ENCODE measurements at places on chromosomes 11 and 22.
A peak's percentile ranks its signal among the peaks of the same experiment; 100 is the strongest.

- DNase-seq: peak; percentile 42
Measured at GRCh38 chr22:17201285-17201945, 17.8 kb downstream of the ADA2 start.

DNA sequence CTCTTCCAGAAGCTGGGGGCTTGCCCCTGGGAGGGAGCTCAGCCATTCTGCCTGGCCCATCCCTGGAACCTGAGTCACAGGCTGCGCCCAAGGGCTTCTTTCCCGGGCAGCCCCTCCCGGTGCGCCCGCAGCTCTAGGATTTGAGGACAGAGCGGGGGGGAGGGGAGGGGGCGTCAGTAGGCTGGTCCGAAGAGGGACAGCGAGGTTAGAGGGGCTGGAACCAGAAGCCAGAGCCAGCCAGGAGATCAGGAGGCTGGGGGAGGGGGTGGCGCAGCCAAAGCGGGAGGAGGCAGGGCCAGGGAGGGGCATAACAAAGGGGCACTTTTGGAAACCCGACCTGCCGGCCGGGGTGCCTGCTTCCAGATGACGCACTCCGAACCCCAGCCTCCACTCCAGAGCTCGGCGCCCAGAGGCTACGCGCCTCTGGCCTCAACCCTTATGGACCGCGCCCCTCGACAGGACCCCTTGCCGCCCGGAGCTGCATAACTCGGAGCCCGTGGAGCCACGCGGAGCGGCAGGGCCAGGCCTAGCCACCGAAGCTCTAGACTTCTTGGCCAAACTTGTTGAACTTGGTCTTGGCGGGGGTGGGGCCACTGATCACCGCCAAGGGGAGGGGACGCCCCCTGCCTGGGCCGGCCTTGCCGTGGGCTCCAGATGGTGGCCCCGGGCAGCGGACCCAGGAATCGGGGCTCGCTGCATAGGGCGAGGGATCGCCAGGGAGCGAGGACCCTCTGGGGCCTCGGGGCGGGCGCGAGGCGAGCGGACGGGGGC is 744 bp downstream of the PACSIN3 start:
- DNase-seq: no peak

GRCh38 chr22:46731246-46732040 is 6.6 kb downstream of the CERK start:
- DNase-seq: no peak

- DNase-seq: no peak
Measured at GRCh38 chr11:64327993-64328392, 10.1 kb downstream of the PRDX5 start.

GRCh38 chr22:37677493-37677974 is 2.1 kb downstream of the LGALS1 start:
- DNase-seq: no peak

DNA sequence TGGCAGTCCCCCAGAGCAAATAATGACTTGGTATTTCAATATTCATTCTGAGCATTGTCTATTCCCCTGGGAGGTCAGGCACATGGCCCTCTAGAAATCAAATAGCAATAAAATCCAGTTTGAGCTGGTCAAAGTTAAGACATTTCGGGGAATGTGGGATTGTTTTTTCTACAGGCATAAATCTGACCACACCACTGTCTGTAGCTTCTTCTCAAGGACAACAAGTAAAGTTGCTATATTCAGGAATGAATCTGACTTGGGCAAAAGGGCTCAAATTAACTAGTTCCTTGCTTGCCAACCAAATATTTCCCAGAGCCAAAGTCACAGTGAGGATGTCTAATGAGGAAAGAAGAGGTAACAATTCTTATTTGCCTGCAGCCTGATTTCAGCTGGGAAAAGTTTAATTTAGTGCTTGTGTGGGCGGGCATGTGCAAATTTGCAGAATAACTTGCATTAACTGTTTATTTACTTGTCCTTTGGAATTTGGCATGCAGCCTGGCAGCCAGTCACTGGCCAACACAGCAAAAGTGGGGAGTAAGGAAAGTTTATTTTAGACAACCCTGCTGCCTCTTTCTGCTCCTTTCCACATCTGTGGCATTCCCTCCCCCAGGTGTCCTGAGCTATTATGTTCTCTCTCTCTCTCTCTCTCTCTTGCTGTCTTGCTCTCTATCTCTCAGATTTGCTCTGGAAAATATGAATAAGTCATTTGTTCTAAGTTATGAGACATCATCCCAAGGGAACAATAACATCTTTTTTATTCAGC is 51.2 kb upstream of the ARHGAP20 start:
- DNase-seq: no peak

GRCh38 chr22:36037102-36037758 is 8.6 kb upstream of the RBFOX2 start:
- DNase-seq: no peak

GRCh38 chr22:22748297-22748743 is 103.9 kb downstream of the GGTLC2 start:
- no peak for DNase-seq

DNA sequence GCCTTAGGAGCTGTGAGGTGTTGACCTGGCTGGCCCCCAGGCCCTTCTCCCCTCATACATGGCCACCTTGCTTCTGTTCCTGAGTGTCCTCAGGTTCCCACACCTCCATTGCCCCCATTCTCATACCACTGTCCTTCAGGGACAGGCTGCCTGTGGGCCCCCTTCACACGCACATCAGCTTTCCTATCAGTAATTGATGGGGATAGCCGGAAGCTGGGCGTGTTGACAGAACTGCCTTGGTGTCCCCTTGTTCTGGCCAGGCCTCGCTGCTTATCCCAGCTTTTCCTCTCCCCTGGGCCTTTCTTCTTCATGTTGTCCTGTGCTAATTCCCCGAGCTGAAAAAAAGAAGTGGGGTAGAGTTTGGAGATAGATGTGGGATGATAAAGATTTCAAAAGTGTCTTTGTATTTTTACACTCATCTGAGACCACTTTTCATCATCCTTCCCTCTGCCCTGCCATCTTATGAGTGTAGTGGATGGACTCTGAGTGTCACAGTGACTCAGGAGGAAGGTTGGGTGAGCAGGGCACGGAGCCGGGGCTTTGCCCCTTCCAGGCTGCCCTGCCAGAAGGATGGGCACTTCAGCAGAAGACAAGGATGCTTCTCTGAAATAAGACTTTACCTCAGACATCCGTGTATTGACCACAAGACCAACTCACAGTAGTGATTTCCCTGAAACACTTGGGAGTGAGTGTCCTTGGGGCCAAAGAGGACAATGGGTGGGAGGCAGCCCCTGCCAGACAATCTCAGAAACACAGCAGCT is 42.8 kb downstream of the MED15 start:
- no peak for DNase-seq

DNA sequence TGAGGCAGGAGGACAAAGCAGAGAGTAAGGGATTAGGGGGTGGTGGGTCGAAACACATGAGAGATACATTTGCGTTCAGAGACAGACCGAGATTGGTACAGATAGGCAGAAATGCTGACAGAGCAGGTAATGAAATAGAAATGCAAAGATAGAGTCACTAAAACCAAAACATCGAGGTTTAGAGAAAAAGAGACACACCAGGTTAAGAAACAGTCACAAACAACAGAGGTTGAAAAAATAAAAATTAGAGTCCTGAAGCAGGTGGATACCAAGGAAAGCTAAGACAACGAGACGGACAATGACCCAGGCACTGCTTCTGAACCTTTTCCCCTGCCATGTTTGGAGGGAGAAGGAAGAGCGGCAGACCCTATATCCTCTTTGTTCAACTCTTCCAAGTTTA is 1.2 kb upstream of the MAPK1 start:
- no peak for DNase-seq

GRCh38 chr11:82305123-82305522 is 428.5 kb downstream of the FAM181B start:
- no peak for DNase-seq

DNA sequence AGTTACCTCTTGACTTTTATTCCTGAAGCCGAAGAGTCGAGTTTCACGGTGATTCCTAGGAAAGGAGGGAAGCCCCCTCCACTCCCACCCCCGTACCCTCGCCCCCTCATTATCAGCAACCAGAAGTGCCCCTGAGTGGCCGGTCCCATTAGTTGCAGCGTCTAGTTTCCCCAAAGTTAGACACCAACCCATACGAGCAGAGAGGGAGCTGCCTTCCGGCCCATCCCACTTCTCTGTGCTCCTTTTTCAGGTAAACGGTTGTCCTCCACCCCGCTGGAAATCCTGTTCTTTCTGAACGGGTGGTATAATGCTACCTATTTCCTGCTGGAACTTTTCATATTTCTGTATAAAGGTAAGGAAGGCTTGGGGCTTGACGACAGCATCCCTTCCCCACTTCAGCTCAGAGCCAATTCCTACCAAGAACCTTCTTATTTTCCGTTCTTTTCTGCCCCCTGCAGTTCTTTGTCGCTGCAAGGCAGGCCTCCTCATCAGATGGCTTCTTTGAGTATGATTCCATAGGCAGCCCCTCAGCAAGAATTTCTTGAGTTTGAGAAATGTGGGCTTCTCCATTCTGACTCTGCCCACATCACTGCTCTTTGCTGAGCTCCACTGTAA is 701 bp downstream of the TMEM216 start:
- no peak for DNase-seq

DNA sequence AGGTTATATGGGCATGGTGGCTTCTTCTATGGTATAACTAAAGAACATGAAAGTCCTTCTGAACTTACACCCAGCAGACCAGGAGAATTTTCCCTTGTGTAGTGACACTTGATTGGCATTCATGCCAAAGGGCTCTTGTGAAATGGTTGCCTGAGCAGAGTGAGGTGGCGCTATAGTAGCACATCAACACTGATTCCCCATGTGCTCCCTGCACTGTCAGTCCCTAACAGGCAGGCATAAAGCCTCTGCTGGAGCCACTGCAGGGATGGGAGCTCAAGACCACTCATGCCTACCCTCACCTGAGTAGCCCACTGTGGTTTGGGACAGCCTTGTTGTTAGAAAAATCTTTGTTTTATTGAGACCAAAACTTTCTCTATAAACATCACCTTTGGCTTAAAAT is 92.6 kb upstream of the LIN7C start:
- DNase-seq: no peak

- no peak for DNase-seq
Measured at GRCh38 chr11:65541093-65541982, 16.5 kb downstream of the SCYL1 start.

- no peak for DNase-seq
Measured at GRCh38 chr11:117716521-117717440, 80.2 kb downstream of the DSCAML1 start.

- no peak for DNase-seq
Measured at GRCh38 chr11:39569789-39570188, 1889.7 kb downstream of the LRRC4C start.

- DNase-seq: no peak
Measured at GRCh38 chr22:35656284-35656752, 8.1 kb downstream of the APOL6 start.
